Right lobe of liver (tissue), 6 donors: ENCODE measurements at places on chromosomes 6 and 20. TPM values are rescaled to one million over a fixed set of nuclear protein-coding genes. Genes with fewer than 3 reads are reported as not detected.
A peak's percentile ranks its signal among the peaks of the same experiment; 100 is the strongest.

- no peaks in the 10 kb centered on the region for H3K36me3 ChIP-seq
- H3K27ac ChIP-seq, result no peak overlapping the region
- peaks cover 23% of the 10 kb centered on the region for H3K27me3 ChIP-seq
- no peak overlapping the region for H3K4me3 ChIP-seq
- no peak for DNase-seq
Observed at GRCh38 chr20:3674447-3674846, 7.4 kb downstream of the ADAM33 start.

The RIPOR3 gene
- 13.8 TPM for total RNA-seq

The APOM gene
- 100 TPM for total RNA-seq

The CFAP206 gene
- total RNA-seq, result 0.20 TPM

DNA sequence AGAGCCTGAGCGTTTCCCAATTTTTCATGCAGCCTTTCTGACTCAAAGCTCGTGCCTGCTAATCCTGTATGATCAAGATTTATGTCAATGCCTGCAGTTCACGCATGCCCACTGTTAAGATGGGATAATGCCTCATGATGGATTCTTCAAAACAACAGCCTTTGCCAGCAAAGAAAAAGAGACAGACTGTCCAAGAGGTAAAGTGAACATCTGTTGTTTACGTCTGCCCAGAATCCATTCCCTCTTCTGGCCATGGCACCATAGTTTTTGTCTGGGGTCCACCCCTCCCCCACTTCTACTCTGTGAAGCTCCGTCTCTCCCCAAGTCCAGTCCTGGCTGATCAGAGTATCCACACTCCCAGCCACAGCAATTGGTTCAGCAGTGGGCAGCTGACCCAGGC is 91.9 kb upstream of the EYA2 start:
- no peaks in the 10 kb centered on the region for H3K36me3 ChIP-seq
- no peaks in the 10 kb centered on the region for H3K4me1 ChIP-seq
- H3K27ac ChIP-seq, result no peak overlapping the region
- no peak overlapping the region for H3K4me3 ChIP-seq
- DNase-seq, result no peak

- no peaks in the 10 kb centered on the region for H3K36me3 ChIP-seq
- no peak within 1 kb of the TSS for H3K27ac ChIP-seq
- H3K4me1 ChIP-seq, result no peaks in the 10 kb centered on the region
Observed at GRCh38 chr20:32858701-32859372, at the start of gene EFCAB8. Gene EFCAB8, plus strand, starts transcription at chr20:32858923. Its CDS starts 4,870 bp downstream, at chr20:32863793.

GRCh38 chr20:11092151-11092550 is 418.4 kb upstream of the JAG1 start:
- no peak overlapping the region for H3K27ac ChIP-seq
- no peak overlapping the region for H3K4me3 ChIP-seq
- no peak for DNase-seq
- H3K4me1 ChIP-seq, result no peaks in the 10 kb centered on the region

The DPPA5 gene
- total RNA-seq, result not detected

The CLVS2 gene
- 0.15 TPM for total RNA-seq

DNA sequence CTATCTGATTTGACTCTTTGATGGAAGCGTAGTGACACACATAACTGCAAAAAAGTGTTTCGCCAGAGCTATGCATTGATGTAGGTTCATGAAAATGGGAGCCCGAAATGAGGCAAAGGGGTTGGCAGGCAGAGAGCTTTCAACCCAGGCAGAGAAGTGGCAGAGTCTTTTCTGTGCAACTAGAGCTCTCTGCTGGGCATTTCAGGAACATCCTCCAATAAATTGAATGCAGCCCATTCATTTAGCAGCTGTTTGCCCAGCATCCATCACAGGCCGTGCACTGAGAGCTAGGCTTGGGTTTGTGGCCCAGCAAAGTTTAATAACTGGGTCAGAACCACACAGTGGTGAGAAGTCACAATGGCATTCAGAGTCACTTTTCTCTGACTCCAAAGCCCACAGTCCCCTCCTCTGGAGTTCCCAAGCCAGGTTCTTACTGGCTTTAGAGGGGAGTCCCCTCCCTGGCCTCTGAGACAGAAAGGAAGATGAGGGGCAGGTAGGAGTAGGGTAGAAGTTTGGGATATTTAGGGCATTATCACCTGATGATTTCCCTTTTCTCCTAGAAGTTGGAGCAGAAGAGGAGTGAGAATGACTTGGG is 31.8 kb upstream of the ELMO2 start:
- no peak overlapping the region for H3K4me3 ChIP-seq
- no peak for DNase-seq
- no peak overlapping the region for H3K27ac ChIP-seq
- no peaks in the 10 kb centered on the region for H3K4me1 ChIP-seq
- no peaks in the 10 kb centered on the region for H3K27me3 ChIP-seq

- no peaks in the 10 kb centered on the region for H3K36me3 ChIP-seq
- no peak overlapping the region for H3K27ac ChIP-seq
- no peaks in the 10 kb centered on the region for H3K4me1 ChIP-seq
- no peaks in the 10 kb centered on the region for H3K27me3 ChIP-seq
Observed at GRCh38 chr6:47157653-47158219, 115.6 kb upstream of the ADGRF1 start.

The SMAP1 gene
- total RNA-seq, result 16.1 TPM

DNA sequence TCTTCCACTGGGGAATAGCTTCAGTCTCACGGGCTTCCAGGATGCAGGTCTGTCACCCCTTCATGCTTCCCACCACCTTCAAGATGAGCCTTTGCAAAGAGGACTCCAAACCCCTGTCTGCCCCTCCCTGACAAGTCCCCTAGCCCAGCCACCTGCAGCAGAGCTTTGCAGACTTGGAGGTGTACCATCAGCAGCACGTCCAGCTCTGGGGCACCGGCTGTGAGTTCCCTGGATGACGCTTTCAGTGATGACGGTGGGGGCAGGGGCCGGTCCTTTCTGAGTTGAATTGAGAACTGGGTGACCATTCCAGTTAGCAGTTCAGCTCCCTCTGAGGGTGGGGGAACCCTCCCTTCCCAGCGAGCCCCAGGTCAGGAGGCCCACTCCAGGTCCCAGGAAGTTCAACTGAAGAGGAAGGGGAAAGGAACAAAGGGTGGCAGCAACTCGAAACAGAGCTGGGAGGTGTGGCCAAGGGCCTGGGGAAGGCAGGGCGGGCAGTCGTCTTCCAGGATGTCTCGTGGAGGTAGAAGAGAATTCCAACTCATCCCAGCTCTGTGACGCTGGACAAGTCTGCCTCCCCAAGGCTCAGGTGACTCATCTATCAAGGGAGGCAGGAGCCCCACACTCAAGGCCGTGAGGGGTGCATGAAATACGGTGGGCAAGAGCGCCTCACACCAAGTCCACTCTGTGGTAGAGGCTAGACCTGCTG is 86.0 kb downstream of the PTPN1 start:
- H3K4me1 ChIP-seq, result peaks cover 16% of the 10 kb centered on the region
- H3K4me3 ChIP-seq, result no peak overlapping the region
- H3K36me3 ChIP-seq, result no peaks in the 10 kb centered on the region
- no peaks in the 10 kb centered on the region for H3K27me3 ChIP-seq
- no peak for DNase-seq

The LGSN gene
- 0.09 TPM for total RNA-seq

DNA sequence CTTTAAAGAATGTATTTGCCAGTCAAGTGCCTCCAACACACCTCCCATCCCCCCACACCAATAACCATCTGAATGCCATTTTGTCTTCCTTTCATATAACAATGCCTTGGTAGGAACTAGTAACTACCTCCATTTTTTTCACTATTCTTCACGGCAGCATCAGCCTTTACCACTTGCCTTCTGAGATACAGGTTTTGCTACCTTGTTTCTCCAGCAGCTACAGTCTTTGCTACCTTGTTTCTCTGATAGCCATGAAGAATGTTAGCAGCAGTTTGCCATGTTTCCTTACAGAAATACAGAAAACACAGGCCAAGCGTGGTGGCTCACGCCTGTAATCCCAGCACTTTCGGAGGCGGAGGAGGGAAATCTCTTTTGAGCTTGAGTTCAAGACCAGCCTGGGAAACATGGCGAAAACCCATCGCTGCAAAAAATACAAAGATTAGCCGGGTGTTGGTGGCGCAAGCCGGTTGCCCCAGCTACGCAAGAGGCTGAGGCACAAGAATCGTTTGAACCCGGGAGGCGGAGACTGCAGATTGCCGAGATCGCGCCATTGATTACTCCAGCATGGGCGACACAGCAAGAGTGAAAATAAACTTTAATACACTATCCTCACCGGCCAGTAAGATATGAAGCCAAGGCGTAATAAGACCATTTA is 100.9 kb downstream of the HFE start:
- peak overlapping the region; percentile 65 for H3K27ac ChIP-seq
- no peaks in the 10 kb centered on the region for H3K27me3 ChIP-seq
- no peaks in the 10 kb centered on the region for H3K4me1 ChIP-seq
- peak; percentile 72 for DNase-seq

The GSTA2 gene
- total RNA-seq, result 177 TPM

The TENT5A gene
- 8.0 TPM for total RNA-seq

The VIP gene
- 0.31 TPM for total RNA-seq

GRCh38 chr6:151325075-151326050 is 66.0 kb downstream of the ZBTB2 start:
- peak; percentile 82 for DNase-seq
- peak overlapping the region; percentile 44 for H3K27ac ChIP-seq
- peak overlapping the region; percentile 35 for H3K4me3 ChIP-seq
- H3K4me1 ChIP-seq, result no peaks in the 10 kb centered on the region
- H3K27me3 ChIP-seq, result peaks cover 8% of the 10 kb centered on the region

DNA sequence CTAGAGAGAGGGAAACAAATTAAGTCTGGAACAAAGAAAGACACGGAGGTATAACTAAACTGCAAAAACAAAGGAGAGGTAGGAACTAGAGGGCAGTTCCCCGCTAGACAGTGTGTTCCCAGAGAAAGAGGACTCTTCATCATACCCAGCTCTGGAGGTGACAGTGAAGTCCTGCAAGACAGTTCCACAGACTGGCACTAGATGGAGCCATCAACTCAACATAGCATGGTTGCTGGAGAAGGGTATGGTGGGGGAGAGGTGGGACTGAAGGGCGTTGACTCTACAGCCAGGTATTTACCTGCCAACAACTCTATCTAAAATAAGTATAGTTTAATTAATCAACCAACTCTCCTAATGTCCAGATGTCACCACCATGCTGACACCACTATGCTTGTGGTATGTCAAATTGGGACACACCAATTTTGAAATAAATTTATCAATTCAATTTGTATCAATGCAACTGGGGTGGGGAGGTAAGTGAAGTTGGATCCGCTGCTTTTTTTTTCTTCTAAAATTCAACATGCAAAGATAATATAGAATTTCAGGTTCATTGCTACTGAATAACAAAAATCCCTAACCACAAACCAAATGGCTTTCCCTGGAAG is 9.7 kb downstream of the BACH2 start:
- no peaks in the 10 kb centered on the region for H3K27me3 ChIP-seq
- peak; percentile 67 for DNase-seq
- no peak overlapping the region for H3K4me3 ChIP-seq
- no peaks in the 10 kb centered on the region for H3K36me3 ChIP-seq
- H3K4me1 ChIP-seq, result no peaks in the 10 kb centered on the region

The DEFB116 gene
- not detected for total RNA-seq

DNA sequence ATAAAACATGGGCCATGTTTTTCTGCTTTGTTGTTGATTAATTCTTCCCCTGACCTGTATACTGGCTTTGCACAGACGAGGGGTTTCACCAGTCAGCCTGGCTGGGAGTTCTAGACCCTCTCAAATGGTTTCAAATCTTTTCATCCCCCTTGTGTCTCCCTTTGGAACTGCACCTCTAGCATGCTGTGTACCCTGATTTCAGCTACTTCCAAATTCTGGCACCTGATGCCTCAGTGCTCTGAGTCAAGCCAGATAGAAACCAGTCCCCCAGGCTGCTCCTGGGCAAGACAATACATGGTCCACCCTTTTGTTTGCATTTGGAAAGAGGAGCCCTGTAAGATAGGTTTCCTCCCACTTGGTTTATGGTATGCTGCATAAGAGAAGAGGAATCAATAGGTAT is 290.2 kb downstream of the BTBD3 start:
- no peak overlapping the region for H3K27ac ChIP-seq
- no peaks in the 10 kb centered on the region for H3K4me1 ChIP-seq
- no peaks in the 10 kb centered on the region for H3K36me3 ChIP-seq
- no peaks in the 10 kb centered on the region for H3K27me3 ChIP-seq

The RSPH4A gene
- not detected for total RNA-seq

- no peaks in the 10 kb centered on the region for H3K36me3 ChIP-seq
- DNase-seq, result peak; percentile 68
- H3K27me3 ChIP-seq, result no peaks in the 10 kb centered on the region
- H3K27ac ChIP-seq, result peak within 1 kb of the TSS; percentile 99
- peak within 1 kb of the TSS; percentile 69 for H3K4me3 ChIP-seq
- H3K4me1 ChIP-seq, result peaks cover 20% of the 10 kb centered on the region
Observed at GRCh38 chr6:3751077-3751729, at the start of gene PXDC1. Gene PXDC1, minus strand, starts transcription at chr6:3751713. Its CDS starts 182 bp downstream, at chr6:3751531.

DNA sequence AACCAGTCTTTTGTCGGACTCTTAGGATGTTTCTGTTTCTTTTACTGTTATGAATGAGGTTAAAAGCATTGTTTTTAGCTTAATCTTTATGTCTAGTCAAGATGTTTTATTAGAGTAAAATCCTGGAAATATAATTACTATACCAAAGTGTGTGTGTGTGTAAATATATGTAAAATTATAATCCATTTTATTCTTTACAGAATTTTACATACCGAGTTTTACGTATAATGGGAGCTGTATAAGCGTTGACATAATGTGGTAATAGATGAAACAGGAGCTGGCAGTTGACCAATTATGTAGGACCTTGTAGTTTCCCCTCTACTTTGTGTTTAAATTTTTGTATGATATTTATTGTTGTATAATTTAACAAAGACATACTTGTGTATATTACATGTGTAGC is 16.7 kb downstream of the MAP3K4 start:
- no peaks in the 10 kb centered on the region for H3K4me1 ChIP-seq
- no peaks in the 10 kb centered on the region for H3K36me3 ChIP-seq
- no peak overlapping the region for H3K4me3 ChIP-seq
- H3K27me3 ChIP-seq, result no peaks in the 10 kb centered on the region
- no peak for DNase-seq
- no peak overlapping the region for H3K27ac ChIP-seq

The PLAGL2 gene
- total RNA-seq, result 1.5 TPM

The RRAGD gene
- 18.7 TPM for total RNA-seq

DNA sequence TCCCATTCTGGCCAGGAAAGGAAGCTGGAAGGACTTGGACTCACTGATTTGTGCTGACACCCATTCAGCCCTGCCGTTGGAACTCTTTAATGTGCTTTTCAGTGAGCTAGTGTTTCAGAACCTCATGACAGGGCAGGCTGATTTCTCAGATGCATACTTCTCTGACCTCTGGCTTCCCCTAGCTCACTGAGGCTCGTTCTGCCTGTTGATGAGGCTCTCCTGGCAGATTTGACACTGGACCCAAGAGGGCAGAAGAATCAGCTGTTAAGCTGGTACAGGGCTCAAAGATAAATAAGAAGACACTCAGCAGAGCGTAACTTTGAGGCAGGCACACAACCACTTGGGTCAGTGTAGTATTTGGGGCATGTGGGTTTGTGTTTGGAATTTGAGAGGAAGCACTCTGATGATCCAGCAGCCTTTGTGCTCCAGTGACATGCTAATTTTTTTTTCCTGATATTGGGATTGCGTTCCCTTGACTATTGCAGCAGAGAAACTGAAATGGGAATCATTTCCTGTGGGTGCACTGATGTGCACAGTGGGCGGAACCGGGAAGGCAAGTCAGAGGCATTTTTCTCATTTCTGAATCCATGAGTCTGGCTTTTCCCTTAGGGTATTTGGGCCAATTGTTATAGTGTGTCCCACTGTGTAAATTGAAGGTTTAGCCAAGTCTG is 80.2 kb downstream of the CARMIL1 start:
- H3K27me3 ChIP-seq, result no peaks in the 10 kb centered on the region
- no peak overlapping the region for H3K4me3 ChIP-seq
- H3K4me1 ChIP-seq, result no peaks in the 10 kb centered on the region

- no peak overlapping the region for H3K27ac ChIP-seq
- no peaks in the 10 kb centered on the region for H3K27me3 ChIP-seq
- no peaks in the 10 kb centered on the region for H3K4me1 ChIP-seq
- DNase-seq, result no peak
- no peaks in the 10 kb centered on the region for H3K36me3 ChIP-seq
Observed at GRCh38 chr6:121506761-121507754, 71.6 kb downstream of the GJA1 start.

The PAX1 gene
- total RNA-seq, result not detected

The ARFGEF2 gene
- 28.1 TPM for total RNA-seq

The HECA gene
- total RNA-seq, result 6.8 TPM
